ENCODE measurements at places on chromosomes 11 and 22.

DNA sequence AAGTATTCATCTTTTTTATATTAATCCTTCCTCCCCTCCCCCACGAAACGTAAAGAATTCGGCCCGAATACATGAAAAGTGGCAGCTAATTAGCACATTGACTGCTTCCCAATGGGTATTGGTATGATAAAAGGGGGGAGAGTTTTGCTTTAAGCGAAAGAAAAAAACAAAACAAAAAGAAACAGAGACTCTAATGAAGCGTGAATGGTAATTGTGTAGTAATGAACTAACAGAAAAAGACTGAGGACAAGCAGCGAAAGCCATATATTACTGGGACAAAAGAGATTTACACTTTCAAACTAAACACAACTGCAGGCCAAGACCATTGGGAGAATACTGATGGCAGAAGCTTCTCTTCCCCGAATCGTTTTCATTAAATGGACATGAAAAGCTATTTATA, 2.5 kb downstream of the DBX1 start:
- DNase-seq = no peak

DNA sequence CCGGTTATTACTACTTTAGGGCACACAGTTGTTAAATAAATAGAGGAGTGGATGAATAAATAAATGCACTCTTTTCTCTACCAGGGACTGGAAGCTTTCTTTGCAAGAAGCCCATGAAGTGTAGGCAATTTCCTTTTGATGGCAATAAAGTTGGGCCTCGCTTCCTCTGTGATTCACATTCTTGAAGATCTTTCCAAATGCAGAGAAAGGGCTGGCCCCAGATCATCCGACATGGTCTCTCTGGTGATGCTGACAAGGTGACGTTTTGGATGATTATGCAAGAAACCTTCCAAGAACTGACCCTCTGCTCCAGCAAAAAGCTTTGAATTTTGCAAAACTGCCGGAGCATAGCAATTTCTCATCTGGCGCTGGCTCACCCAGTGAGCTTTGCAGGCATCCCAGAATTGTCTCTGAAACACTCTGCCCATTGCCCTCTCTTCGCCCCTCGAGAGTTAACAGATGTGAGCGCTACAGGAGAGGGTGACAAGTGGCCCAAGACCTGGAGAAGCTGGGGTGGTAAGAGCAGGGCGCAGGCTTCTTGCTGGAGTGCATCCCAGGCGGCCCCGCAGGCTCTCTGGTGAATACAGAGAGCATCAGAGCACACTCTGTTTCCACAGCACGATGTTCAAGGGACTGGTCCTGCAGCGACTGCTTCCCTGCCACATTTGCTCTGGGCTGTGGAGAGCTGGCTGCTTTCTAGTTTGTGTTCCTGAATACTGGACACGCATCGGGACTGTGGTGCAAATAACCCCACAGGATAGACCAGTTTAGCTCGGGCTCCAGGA, 11.5 kb upstream of the IFT27 start:
- no peak for DNase-seq

DNA sequence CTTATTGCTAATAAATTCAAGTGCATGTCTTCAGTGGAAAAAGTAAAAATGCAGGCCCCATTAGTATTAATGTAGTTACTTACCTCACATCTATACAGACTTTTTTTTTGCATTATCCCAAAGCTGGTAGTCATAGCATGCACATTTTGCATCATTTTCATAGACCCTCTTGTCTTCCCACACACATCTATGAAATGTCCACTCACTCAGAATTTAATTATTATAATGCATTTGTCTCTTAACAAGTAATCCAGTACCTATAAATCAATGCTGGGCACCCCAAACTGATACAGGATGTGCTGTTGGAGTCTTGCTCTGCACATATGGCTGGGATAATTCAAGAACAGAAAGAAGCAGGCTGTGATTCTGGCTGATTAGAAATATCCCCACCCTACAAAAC, 370.4 kb upstream of the FAT3 start:
- no peak for DNase-seq

- no peak for DNase-seq
These were observed 356.9 kb upstream of the CCDC90B start for GRCh38 chr11:83643115-83643514.

- DNase-seq = peak; percentile 3
These were observed 125.3 kb downstream of the MORC2 start for GRCh38 chr22:30843245-30843644.

DNA sequence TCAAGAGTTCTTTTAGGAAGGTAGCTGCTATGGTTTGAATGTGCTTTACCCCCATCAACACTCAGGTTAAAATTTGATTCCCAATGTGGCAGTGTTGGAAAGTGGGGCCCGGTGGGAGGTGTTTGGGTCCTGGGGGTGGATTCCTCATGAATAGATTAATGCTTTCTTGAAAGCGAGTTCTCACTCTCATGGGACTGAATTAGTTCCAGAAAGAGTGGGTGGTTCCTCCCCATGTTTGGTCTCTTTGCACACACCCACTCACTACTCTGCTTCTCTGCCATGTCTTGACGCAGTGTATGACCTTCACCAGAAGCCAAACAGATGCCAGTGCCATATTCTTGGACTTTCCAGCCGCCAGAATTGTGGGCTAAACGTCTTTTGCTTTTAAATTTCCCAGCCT, 394.4 kb downstream of the OPCML start:
- DNase-seq = no peak

GRCh38 chr22:25966448-25966913, 202.8 kb upstream of the SEZ6L start:
- DNase-seq = peak; percentile 22

DNA sequence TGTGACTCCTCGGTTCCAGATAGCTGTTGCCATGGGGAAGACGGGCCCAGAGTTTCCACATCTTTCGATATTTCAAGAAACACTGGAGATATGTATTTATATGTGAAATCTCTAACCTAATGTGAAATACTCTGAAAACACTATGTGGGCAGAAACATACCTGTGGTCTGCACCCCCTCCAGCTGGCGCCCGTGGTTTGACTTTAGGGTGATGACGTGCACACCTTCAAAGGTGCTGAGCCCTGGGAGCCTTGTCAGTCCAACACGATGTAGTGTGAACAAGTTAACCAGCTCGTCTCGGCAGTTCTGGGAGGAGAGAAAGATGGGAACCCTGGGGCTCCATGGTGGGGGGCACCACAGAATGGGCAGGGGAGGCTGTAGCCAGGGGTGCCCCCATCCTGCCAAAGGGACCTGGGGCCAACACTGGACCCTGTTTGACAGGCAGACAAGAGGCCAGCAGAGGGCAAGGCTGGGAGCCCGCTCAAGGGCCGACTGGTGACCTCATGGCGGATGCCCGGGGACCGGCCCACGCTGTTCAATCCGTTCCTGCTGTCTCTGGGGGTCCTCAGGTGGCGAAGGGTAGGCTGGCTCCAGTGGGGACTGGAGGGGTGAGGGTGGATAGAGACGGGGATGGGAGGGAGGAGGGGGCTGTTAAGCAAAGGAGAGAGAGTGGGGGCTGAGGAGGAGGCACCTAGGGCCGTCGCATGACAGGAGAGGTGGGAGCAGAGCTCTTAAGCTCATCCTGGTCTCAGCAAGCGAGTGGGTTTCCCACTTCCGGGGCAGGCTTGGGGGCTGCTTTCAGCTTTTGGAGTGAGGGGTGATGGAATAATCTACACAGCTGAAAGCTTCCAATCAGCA, 43.8 kb downstream of the TRIOBP start:
- no peak for DNase-seq

GRCh38 chr11:126414615-126415014, 59.1 kb downstream of the ST3GAL4 start:
- DNase-seq = no peak

DNA sequence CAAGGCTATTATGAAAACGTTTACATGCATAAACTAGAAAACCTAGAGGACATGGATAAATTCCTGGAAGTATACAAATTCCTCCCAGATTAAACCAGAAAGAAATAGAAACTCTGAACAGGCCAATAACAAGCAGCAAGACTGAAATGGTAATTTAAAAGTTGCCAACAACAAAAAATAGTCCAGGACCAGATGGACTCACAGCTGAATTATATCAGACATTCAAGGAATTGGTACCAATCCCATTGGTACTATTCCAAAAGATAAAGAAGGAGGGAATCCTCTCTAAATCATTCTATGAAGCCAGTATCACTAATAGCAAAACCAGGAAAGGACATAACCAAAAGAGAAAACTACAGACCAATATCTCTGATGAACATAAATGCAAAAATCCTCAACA, 236.0 kb downstream of the DLG2 start:
- DNase-seq = no peak

- DNase-seq = no peak
These were observed 1126.2 kb downstream of the BRD1 start for GRCh38 chr22:48701296-48702030.

GRCh38 chr11:69429716-69430491, 51.6 kb upstream of the LINC01488 start:
- DNase-seq = no peak

- no peak for DNase-seq
These were observed 96.2 kb upstream of the MTMR2 start for GRCh38 chr11:96019810-96020747.

GRCh38 chr11:134358165-134358855, 26.5 kb downstream of the GLB1L2 start:
- DNase-seq = no peak

GRCh38 chr11:8959546-8960166, 4.6 kb downstream of the TMEM9B start:
- peak; percentile 57 for DNase-seq

DNA sequence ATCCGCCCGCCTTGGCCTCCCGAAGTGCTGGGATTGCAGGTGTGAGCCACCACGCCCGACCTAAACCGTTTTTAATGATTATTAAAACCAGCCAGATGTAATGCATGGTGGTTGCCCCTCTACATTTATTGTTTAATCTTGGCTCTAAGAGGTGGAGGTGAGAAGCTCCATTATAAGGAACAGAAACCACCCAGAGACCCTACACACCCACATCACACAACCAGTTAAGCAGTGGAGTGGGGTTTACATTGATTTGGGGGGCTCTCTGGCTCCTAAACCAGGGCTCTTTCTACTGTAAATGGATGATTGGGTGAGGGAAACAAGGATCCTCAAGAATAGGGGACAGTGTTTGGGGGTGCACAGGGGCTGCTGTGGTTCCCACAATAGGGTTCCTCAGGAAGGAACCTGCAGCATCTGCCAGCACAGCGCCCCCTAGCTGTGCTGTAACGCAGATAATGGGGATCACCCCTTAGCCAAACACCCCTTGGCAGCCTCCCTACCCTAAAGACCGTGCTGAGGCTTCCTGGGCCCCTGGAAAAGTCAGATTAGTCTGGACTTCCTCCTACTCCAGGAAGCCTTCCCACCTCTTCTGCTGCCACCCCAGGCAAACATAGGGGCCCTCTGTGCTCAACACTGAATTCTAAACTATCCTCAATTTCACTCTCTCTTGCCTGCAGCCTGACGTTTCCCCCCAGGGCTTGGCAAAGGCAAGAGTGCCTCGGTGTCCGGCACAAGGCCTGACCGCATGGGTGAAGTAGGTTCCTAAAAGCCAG, 2.4 kb downstream of the MPST start:
- no peak for DNase-seq

GRCh38 chr11:76159983-76160661, 46.2 kb downstream of the WNT11 start:
- DNase-seq = peak; percentile 91

GRCh38 chr11:47879259-47880158, 31.4 kb upstream of the NUP160 start:
- no peak for DNase-seq

- DNase-seq = no peak
These were observed 8.7 kb downstream of the CAPN5 start for GRCh38 chr11:77075425-77075905.

DNA sequence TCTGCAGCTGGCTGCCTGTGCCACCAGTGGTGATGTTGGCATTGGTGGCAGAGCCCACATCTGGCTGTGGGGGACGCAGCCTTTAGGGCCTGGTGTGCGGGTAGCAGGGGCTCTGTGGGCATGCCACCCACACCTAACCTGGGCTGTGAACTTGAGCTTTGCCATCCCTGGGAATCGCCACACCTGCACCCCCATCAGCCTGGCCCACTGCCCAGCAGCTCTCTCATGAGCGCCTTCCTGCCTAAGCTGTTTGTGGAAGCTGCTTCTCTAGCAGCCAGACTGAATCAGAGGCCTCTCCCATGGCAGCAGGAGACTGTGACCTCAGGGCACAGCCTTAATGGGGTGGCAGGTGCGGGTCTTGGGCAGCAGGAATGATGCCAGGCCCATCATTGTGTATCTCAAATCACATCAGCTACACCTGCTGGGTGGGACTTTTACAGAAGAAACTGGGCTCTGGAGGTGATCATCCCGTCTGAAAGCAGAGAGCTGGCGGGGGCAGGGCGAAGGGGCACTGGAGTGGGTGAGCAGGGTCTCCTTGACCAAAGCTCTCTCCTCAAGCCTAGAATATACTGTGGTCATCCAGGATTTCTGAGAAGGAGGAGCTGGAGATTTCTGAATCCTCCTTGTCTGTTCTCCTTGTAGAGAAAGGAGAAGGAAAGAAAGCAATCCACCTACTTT, 17.8 kb upstream of the CARS1 start:
- peak; percentile 90 for DNase-seq

GRCh38 chr11:65437436-65438227, 15.0 kb downstream of the NEAT1 start:
- no peak for DNase-seq

DNA sequence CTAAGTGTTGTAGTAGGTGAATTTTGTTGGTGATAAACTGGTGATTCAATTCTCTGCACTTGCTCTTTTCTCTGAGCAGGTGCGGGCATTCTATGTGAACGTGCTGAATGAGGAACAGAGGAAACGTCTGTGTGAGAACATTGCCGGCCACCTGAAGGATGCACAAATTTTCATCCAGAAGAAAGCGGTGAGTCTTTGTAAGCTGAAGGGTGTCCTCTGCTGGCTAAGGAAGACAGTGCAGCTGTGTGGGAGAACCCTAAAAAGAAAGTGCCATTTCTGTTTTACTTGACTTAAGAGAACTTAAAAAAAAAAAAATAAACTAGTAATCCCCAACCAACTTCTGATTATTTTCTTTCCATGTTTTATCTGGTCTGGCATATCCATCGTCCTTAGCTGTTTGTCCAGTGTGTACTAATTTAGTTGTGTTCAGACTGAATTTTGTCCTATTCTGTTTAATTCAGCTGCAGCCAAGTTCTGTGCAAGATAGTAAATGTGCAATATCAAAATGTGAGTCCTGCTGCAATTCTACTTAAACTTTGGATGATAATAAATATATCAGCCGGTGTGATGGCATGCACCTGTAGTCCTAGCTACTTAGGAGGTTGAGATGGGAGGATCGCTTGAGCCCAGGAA, 29.6 kb downstream of the CAT start:
- DNase-seq = peak; percentile 23

GRCh38 chr11:67372993-67373647, at the start of gene CLCF1:
Gene CLCF1, minus strand, starts transcription at chr11:67373598. Its CDS starts 59 bp downstream, at chr11:67373539.
- DNase-seq = no peak

- no peak for DNase-seq
These were observed 198.2 kb downstream of the TENM4 start for GRCh38 chr11:79242616-79243015.
